ENCODE measurements at places on chromosomes 3 and 15.

- no peaks in the 10 kb centered on the region for H3K27me3 ChIP-seq
- no peaks in the 10 kb centered on the region for H3K36me3 ChIP-seq
Measured at GRCh38 chr15:88656760-88657221, 18.0 kb downstream of the ISG20 start.

DNA sequence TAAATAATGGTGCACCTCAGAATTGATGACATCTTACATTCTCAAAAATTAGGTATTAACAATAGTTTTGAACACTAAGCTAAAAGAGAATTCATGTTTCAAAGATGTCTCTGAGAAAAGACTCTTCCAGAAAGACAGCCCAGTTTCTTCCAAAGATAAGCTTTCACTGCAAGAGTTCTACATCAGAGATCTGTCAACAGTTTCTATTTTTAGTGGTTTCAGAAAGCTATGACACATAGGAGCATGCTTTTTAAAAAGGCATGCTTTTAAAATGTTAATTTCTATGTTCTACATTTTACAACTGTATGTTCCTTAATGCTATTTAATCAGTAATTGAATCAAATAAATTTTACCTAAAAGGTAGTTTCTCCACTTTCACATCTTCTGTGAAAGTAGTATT lies 88.2 kb downstream of the PLOD2 start:
- no peak overlapping the region for H3K27ac ChIP-seq
- no peak overlapping the region for H3K4me3 ChIP-seq
- H3K27me3 ChIP-seq = no peaks in the 10 kb centered on the region

DNA sequence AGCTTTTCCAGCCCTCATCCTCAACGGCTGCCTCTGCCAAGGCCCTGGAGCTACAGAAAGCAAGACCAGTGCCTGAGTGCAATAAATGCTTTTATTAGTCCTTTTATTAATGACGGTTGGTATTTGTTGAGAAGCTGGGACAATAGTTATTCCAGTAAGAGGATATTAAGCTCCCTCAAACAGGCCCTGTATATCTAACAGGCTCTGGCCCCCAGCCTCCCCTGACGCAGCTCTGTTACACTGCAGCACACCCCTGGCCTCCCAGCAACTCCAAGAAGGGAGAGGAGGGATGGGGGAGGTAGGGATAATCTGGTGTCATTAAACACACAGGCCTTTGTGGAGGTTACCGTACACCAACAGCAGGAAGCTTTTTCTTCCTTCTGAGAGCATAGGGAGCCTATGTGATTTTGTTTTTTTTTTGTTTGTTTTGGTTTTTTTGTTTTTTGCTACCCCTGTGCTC lies 30.8 kb upstream of the MAGEF1 start:
- peak overlapping the region; percentile 22 for H3K27ac ChIP-seq
- no peaks in the 10 kb centered on the region for H3K4me1 ChIP-seq
- no peak overlapping the region for H3K4me3 ChIP-seq
- no peaks in the 10 kb centered on the region for H3K27me3 ChIP-seq
- DNase-seq = no peak
- no peaks in the 10 kb centered on the region for H3K36me3 ChIP-seq

DNA sequence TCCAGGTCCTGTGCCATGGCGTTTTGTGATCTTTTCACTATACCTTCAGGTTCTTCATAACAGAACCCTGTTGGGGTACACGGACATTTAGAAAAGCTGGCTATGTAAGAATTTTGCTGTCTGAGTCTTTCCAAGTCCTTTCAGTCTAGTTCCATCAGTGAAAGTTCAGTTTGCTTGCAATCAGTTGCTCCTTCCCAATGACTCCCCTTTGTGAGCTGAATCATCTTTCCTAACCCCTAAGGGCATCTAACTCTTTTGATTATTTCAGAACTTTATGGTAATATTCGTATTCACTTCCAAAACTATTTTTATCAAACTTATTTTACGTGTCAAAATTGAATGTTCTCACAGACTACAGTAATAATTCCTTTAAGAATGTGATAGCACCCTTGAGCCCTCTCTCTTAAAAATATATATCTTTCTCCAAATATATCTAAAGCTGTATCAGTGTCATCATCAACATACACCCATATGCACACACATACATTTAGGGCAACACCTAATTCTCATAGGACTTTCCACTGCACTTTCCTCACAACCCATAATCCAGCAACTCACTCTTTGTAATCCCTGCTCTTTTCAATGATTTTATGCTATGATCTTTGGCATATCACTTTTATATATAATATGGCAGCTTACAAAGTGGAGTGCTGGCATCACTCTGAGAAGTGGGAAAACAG lies 263.7 kb downstream of the GBE1 start:
- no peak for DNase-seq
- no peak overlapping the region for H3K4me3 ChIP-seq
- H3K27me3 ChIP-seq = no peaks in the 10 kb centered on the region
- no peak overlapping the region for H3K27ac ChIP-seq

DNA sequence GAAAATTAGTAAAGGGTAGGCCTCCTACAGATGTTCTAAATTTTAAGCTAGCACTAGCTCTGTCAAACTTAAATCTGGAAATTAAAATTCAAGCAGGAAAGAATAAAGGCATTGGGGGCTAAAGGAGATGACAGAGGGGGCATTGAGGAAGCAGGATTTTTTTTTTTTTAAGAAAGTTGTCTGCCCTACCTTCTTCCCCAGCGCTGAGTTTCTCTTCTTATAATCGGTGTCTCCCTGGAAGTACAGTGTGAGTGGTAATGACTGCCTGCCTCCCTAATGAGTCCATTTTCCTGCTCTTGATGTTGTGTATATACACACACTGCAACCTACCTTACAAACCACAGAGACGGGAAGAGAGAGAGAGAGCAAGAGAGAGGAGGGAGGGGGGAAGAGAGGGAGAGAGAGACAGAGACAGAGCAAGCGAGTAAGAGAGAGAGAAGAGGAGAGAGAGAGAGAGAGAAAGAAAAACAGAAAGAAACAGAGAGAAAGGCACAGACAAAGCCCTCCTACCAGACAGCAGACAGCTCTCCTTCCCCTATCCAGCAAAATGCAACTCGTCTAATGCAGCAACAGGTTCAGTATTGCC lies 47.0 kb downstream of the ZBTB20 start:
- no peak for DNase-seq
- H3K27ac ChIP-seq = peak overlapping the region; percentile 70
- H3K4me3 ChIP-seq = peak overlapping the region; percentile 56
- no peaks in the 10 kb centered on the region for H3K27me3 ChIP-seq
